ENCODE measurements at places on chromosomes 1 and 21.

GRCh38 chr1:56627636-56628039 is 17.5 kb upstream of the PRKAA2 start:
- no peak for DNase-seq

GRCh38 chr1:212188599-212189351 is 96.4 kb upstream of the PPP2R5A start:
- no peak for DNase-seq

DNA sequence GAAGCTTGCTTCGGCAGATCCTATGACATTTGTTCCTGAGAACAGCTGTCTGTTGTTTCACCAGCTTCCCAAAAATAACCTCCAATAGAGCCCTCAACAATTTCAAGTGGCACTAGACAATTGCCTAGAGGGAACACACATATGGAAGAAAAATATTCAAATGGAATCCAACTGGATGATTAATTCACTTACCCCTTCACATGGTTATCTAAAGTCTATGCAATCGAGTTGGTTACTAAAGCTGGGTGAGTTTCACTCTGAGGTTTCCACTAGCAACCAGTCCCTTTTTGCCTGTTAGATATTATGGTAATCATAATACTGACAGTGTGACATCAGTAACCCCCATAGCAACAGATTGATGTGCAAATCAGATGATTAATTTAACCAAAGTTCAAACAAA is at the start of gene LEMD1:
TSS of gene LEMD1 (minus strand) at position 259 of the 400 bp plus-strand sequence. CDS start 1,520 bp downstream, outside the sequence.
- no peak for DNase-seq

GRCh38 chr1:19156676-19157075 is 53.4 kb downstream of the UBR4 start:
- DNase-seq: no peak

- no peak for DNase-seq
Observed at GRCh38 chr21:25709684-25710265, 24.9 kb downstream of the ATP5PF start.

GRCh38 chr1:240467895-240468294 is 144.1 kb downstream of the GREM2 start:
- no peak for DNase-seq

DNA sequence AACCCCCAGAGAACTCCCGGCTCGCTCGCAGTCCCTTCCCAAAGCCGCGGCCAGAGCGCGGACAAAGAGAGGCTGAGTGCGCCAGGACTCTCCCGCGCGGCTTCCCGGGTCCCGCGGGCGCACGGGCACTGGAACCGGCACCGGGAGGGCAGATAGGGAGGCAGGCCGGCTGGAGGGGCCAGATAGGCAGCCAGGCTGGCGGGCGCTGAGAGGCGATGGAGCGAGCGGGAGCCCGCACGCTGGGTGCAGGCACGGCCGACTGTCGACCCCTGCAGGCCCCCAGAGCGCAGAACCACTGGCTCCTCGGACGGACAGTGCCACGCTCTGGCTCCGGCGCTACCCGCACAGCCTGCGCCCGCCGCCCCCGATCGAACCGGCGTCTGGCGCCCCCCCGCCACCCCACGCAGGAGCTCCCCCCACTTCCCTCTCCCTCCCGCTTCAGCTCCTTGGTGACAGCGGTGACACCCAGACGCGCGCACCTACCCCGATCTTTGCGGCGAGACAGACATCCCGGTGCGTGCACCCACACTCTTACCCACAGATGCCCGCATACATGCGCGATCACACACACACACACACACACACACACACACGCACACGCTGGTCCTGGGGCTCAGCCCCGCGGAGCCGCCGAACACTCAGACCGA is 534 bp downstream of the SLC6A9 start:
- no peak for DNase-seq

GRCh38 chr1:205843036-205843859 is 6.7 kb downstream of the PM20D1 start:
- no peak for DNase-seq

DNA sequence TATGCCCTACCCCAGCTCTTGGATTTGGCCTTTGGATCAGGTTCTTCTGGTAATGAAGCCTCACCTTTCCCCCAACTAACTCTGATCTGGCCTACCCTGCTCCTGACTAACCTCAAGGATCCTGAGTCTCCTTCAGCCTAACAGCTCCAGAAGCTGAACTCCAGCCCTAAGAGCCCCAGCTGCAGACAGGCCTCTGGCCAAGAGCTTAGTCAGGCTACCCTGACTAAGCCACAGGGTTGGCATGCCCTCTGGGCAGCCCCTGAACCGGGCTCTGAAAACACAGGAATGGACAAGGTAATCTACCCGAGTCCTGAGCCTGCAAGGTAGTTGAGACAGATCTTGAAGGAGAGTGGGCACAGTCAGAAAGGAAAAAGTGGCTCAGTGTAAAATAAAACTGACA is 29.4 kb downstream of the COA7 start:
- no peak for DNase-seq

- no peak for DNase-seq
Observed at GRCh38 chr1:231046730-231047395, 6.8 kb upstream of the FAM89A start.

GRCh38 chr1:31765041-31765467 is 914 bp upstream of the ADGRB2 start:
- no peak for DNase-seq

DNA sequence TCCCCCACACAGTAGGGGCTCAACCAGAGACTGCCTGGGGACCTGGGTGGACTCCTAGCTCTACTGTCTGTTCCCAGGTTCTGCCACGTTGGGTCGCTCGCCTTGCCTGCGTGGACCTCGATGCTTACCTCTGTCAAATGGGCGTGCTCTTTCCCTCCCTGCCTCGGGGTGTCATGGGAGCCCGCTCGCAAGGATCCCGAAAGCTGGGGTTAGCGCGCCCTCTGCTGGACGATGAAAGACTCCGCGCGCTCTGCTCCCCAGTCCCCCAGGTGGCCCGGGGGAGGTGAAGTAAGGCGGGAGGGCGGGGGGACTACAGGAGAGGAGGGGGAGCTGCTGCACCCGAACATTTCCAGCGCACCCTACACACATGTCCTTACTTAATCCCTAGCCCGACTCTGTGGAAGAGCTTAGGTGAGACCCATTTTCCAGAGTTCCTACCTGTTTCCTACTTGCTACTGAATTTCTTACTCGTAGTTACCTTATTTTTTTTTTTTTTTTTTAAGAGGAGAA is 2.3 kb upstream of the BSND start:
- no peak for DNase-seq

DNA sequence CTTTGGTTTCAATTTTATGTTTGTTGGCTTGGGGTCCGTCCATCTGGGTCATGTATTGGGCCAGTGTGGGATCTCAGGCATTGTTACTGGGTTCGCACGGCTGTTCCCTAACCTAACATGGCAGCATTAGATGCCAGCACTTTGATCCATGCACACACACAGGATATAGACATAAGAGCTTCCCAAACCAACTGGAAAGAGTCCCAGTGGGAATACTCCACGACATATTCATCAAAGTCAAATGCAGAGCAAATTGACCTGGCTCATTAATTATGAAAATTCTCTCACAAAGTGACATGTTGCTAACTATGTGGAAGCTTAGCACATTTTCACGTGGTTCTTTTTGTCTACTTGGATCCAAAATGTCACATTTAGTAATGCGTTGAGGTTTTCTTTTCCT is 130.4 kb downstream of the SETD4 start:
- DNase-seq: no peak

GRCh38 chr1:8903908-8904650 is 25.6 kb upstream of the ENO1 start:
- no peak for DNase-seq

- no peak for DNase-seq
Observed at GRCh38 chr21:26565111-26565510, 8.0 kb downstream of the CYYR1 start.

DNA sequence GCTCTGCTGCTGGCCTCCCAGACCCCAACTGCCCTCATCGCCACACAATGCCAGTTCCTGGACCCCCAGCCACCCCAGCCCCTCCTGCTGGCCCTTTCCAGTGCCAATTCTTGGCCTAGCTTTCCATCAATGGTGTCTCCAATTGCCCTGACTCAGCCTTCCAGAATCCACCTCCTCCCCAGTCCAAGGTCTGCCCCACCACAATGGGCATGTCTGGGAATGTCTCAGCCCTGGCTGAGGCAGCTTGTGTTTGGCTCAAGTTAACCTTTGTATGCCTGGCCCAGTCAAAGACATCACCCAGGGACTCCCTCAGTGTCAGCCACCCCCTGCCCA is 16.4 kb downstream of the ALDH4A1 start:
- no peak for DNase-seq

DNA sequence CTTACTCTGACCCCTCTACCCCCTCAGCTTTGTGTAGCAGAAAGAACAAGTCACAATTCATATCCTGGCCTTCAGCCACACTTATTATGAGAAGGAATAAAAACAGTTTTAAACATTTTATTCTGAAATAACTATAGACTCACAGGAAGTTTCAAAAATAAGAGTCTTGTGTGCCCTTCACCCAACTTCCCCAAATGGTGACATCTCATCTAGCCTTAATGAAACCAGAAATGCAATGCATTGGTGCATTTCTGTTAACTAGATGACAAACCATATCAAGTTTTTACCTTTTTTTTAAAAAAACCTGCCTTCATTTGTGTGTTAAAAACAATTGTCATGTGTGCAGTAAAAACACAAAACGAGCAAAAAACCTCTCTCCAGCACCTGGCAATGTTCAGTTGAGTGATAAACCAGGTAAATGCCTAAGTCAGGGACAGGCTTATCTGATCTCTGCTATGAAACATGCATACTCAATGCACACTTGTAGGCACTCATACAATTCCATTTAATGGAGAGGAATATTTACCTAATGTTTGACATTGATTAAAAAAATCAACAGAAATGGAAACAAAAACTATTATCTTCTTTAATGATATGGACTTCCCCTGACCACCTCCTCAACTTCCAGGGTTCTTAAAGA is 51.5 kb downstream of the SH3BGR start:
- DNase-seq: no peak

DNA sequence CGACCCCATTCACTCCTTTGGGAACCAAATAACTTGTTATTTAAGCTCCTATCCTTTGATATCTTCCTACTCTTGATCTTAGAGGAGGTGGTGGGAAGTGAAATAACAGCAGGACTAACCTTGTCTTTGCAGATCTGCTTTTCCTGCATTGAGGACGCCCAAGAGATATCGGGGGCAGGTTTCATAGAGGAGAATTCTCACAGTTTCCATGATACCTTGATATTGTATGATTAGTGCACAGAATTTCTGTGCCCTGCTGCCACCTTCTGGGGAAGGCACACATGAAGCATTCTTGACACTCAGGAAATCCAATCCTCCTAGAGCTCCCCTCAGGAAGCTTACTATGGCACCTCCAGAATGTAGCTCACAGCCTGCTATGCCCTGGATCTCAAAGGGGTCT is 1.6 kb downstream of the CD1B start:
- DNase-seq: no peak

GRCh38 chr1:220878191-220879075 is 810 bp upstream of the HLX start:
- DNase-seq: peak; percentile 92

- no peak for DNase-seq
Observed at GRCh38 chr1:176785791-176786190, 322.8 kb downstream of the PAPPA2 start.

GRCh38 chr1:226838456-226838855 is 32.0 kb upstream of the PSEN2 start:
- DNase-seq: no peak

GRCh38 chr1:160093624-160094290 is 4.7 kb downstream of the IGSF8 start:
- no peak for DNase-seq

- no peak for DNase-seq
Observed at GRCh38 chr1:228393268-228393701, 13.3 kb downstream of the TRIM11 start.

- DNase-seq: no peak
Observed at GRCh38 chr1:12851779-12852178, 3.3 kb upstream of the HNRNPCL1 start.

GRCh38 chr1:160496334-160496733 is 26.7 kb downstream of the SLAMF6 start:
- no peak for DNase-seq

DNA sequence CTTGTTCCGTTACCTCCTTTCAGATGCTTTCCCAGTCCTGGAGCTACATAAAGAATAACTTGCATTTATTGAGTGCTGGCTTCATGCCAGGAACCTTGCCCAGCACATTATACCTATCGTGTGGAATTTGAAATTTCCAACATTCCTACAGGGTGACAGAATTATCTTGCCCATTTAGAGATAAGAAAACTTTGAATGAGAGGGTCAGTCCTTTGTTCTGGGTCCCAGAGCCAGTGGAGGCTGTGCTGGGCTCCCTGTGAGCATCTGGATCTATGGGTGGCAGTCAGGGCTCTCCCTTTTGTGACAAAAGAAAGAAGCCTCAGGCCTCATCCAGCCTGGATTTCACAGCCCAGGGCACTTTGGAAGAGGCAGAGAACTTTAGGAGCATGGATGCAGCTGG is 3.2 kb downstream of the GSTM4 start:
- DNase-seq: no peak

DNA sequence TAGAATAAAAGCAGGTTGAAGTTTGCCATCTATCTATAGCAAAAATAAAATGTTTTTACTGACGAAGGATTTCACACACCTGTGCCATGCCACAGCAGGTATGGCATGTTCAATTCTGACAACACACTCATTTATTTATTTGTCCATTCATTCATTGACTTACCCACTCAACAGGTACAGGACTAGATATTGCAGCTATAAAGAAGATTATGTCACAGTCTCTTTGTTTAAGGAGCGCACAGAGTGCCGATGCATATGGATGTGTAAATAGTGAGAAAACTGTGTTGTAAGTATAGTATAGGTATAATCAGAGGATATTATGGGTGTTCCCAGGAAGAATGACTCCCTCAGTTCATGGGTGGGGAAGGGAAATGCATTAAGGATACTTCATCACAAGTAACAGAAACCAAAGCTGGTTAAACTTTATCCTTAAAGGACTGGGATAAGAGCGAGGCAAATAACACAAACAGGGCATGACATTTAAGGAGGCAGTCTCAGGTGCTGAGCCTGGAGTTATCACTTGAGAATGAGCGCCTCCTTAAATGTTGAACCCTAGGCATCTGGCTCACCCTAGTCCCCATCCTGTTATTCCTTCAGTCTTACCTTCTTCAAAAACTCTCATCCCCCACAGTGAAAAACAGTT is 7.9 kb upstream of the ZRANB2 start:
- no peak for DNase-seq

- no peak for DNase-seq
Observed at GRCh38 chr1:245388687-245389086, 233.9 kb downstream of the KIF26B start.

- no peak for DNase-seq
Observed at GRCh38 chr21:25550352-25551120, 56.7 kb downstream of the MRPL39 start.

DNA sequence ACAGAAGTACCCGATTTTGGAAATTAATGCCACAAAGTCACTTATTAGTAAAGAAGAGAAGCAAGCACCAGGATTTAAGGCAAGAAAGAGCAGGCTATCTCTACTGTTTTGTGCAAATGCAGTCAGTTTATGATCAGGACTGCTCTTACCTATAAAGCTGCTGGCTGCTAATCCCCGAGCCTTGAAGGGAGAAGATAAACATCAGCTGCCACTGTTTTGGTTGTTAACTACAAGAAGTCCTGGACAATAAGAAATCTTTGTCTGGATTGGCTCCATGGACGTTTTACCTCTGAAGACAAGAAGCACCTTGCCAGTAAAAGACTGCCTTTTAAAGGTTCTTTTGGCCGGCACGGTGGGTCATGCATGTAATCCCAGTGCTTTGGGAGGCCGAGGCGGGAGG is 21.4 kb downstream of the FRRS1 start:
- DNase-seq: no peak

- no peak for DNase-seq
Observed at GRCh38 chr1:94384485-94385265, 33.5 kb upstream of the ABCD3 start.

GRCh38 chr1:159206110-159206509 is 1.4 kb downstream of the ACKR1 start:
- no peak for DNase-seq

Measured in SIG-M5 (cell line).